ENCODE measurements at places on chromosomes 16 and 17. TPM values are rescaled to one million over a fixed set of nuclear protein-coding genes. Genes with fewer than 3 reads are reported as not detected.

- H3K27me3 ChIP-seq, result peaks cover 4% of the 10 kb centered on the region
- H3K36me3 ChIP-seq, result no peaks in the 10 kb centered on the region
- DNase-seq, result no peak
- H3K4me3 ChIP-seq, result no peak overlapping the region
- H3K27ac ChIP-seq, result no peak overlapping the region
Measured at GRCh38 chr16:86609115-86609514, 30.8 kb downstream of the FOXL1 start.

Gene NGFR
- 11.3 TPM for total RNA-seq

GRCh38 chr17:62075308-62075815 lies 10.3 kb upstream of the MED13 start:
- H3K36me3 ChIP-seq, result no peaks in the 10 kb centered on the region
- no peak overlapping the region for H3K4me3 ChIP-seq
- no peak for DNase-seq
- H3K27me3 ChIP-seq, result no peaks in the 10 kb centered on the region
- no peak overlapping the region for H3K27ac ChIP-seq
- peaks cover 3% of the 10 kb centered on the region for H3K4me1 ChIP-seq

Gene UNC45B
- 0.16 TPM for total RNA-seq

Gene CRISPLD2
- total RNA-seq, result 9.4 TPM

Gene CEP95
- 59.8 TPM for total RNA-seq

Gene NPIPB8
- 1.3 TPM for total RNA-seq

Gene CETP
- not detected for total RNA-seq

Gene MC1R
- 3.8 TPM for total RNA-seq

Gene SLFN14
- not detected for total RNA-seq

Gene CORO1A
- 6.2 TPM for total RNA-seq

Gene CDH1
- total RNA-seq, result 265 TPM

GRCh38 chr17:43515656-43516055 lies 30.5 kb downstream of the ETV4 start:
- peaks cover 61% of the 10 kb centered on the region for H3K36me3 ChIP-seq
- no peak overlapping the region for H3K27ac ChIP-seq
- no peaks in the 10 kb centered on the region for H3K27me3 ChIP-seq
- H3K4me1 ChIP-seq, result no peaks in the 10 kb centered on the region
- H3K4me3 ChIP-seq, result no peak overlapping the region

DNA sequence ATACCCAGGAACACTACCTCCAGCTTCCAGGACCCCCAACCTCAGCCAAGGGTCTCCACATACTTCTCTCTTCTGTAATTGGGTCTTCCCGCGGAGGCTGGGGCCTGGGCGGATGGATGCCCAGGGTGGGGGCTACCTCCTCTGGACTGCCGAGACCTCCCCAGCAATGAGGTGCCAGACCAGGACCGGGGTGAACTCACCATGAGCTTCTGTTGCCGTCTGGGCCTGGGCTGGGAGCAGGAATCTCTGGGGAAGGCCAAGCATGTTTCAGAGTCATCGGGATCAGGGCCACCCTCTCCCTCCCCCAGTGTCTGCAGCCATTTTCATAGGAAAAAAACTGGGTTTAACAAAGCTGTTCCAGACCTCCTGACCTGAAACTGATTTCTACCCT lies 10.3 kb upstream of the BAHCC1 start:
- peaks cover 15% of the 10 kb centered on the region for H3K4me1 ChIP-seq
- H3K36me3 ChIP-seq, result no peaks in the 10 kb centered on the region
- H3K4me3 ChIP-seq, result no peak overlapping the region
- DNase-seq, result no peak
- H3K27me3 ChIP-seq, result peaks cover 68% of the 10 kb centered on the region
- H3K27ac ChIP-seq, result no peak overlapping the region

DNA sequence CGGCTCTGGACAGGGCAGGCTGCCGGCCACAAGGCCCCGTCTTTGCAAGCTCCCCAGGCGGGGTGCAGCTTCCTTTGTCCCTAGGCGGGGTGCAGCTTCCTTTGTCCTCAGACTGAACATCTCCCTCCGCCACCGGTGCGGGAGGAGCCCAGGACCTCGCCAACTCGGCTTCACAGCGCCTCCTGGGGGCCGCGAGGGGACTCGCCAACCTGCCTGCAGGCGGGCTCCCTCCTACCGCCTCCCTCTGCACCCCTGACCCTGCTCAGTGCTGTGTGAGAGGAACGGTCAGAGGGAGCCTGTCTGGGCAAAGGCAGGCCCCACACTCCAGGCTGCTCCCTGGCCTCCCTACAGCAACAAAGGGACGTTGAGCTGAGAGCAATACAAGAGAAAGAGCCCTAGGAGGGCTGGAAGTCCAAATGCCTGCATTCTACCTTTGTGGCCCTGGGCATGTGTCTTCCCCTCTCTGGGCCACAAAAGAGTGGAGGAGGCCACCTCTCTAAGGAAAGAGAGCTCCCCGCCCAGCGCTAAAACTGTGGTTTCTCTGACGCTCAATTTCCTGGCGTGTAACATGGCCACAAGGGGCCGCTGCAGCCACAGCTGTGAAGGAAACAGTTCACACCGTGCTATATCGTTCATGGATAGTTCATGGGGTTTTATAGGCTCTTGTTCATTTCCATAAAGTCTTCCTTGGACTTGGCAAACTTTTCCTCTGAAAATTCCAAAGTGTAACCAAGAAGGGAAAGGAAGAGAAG lies 20.9 kb upstream of the KRT19 start:
- H3K36me3 ChIP-seq, result peaks cover 3% of the 10 kb centered on the region
- 0 out of 2 replicates have a peak overlapping the region, but pooled peaks have one; percentile 65 for H3K27ac ChIP-seq
- H3K4me1 ChIP-seq, result peaks cover 26% of the 10 kb centered on the region

DNA sequence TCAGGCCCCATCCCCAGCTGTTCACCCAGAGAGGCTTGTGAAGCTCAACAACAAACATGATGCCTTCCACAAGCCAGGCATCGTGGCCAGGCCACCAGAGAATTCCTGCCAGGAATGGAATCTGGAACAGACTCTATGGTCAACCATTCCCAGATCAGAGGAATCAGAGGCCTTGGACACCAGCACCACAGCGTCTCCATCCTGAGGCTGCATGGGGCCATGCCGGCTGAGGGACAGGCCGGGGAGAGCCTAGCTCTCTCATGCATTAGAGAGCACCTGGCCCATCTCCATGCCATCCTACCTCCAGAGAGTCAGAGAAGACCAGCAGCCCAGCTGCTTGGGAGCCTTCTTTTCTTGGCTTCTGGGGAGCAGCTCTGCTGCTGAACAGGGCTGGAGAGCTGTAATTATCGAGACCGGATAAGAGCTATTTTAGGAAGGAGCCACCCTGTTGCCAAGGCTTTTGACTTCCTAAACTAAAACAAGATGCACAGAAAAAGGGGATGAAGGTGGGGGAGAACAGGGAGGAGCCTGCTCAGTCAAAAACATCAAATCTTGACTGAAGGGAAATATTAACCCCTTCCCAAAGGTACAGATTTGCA lies 24.5 kb upstream of the MTMR4 start:
- no peak overlapping the region for H3K27ac ChIP-seq
- peaks cover 23% of the 10 kb centered on the region for H3K27me3 ChIP-seq
- H3K4me3 ChIP-seq, result no peak overlapping the region
- no peaks in the 10 kb centered on the region for H3K36me3 ChIP-seq
- no peak for DNase-seq
- H3K4me1 ChIP-seq, result peaks cover 17% of the 10 kb centered on the region

- no peak overlapping the region for H3K27ac ChIP-seq
- no peak for DNase-seq
- H3K4me1 ChIP-seq, result peaks cover 8% of the 10 kb centered on the region
- peaks cover 8% of the 10 kb centered on the region for H3K27me3 ChIP-seq
- H3K4me3 ChIP-seq, result no peak overlapping the region
Measured at GRCh38 chr17:8934346-8934745, 31.2 kb downstream of the PIK3R5 start.

Gene NPIPB2
- total RNA-seq, result 24.7 TPM

DNA sequence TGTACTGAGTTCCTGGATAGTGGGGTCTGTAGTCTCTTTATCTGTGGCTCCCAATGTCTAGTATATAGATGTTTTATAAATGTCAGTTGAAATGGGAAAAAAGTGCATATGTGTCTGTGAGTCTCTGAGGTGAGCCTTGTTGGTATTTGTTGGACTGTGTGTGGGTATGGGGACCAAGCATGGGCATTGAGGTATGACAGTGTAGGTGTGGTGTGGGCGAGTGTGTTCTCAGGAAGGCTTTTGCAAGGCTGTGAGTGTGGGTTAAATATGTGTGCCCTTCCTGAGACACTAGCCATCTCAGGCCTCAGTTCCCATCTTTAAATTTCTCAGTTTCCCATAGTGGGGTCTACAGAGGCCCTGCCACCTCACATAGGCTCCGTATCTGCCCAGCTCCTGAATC lies 440.2 kb upstream of the CCL2 start:
- peaks cover 15% of the 10 kb centered on the region for H3K4me1 ChIP-seq
- no peak for DNase-seq
- no peak overlapping the region for H3K4me3 ChIP-seq
- peaks cover 2% of the 10 kb centered on the region for H3K27me3 ChIP-seq
- no peaks in the 10 kb centered on the region for H3K36me3 ChIP-seq

Gene BRICD5
- total RNA-seq, result 15.2 TPM

DNA sequence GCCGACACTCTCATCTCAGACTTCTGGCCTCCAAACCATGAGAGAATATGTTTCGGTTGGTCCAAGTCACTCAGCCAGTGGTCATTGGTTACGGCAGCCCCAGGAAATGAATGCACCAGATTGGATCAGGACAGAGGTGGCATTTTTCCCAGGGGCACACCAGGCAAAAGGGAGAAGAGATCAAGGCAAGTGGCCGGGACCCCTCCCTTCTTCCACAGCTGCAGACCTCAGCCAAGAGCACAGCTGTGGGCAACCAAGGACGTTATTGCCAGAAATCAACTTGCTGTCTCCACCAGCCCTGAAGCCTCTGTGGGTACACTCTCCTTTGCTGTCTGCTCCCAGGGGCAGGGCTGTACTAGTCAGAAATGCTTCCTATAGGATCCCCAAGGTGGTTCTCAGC lies 20.7 kb downstream of the LRRC75A start:
- H3K4me3 ChIP-seq, result no peak overlapping the region
- H3K27ac ChIP-seq, result peak overlapping the region; percentile 12
- DNase-seq, result no peak
- no peaks in the 10 kb centered on the region for H3K27me3 ChIP-seq
- H3K36me3 ChIP-seq, result no peaks in the 10 kb centered on the region

- no peak overlapping the region for H3K27ac ChIP-seq
- no peaks in the 10 kb centered on the region for H3K27me3 ChIP-seq
- peaks cover 60% of the 10 kb centered on the region for H3K36me3 ChIP-seq
- H3K4me3 ChIP-seq, result no peak overlapping the region
- no peaks in the 10 kb centered on the region for H3K4me1 ChIP-seq
- no peak for DNase-seq
Measured at GRCh38 chr17:54948380-54948779, 20.1 kb downstream of the COX11 start.

- H3K4me1 ChIP-seq, result peaks cover 15% of the 10 kb centered on the region
- no peaks in the 10 kb centered on the region for H3K36me3 ChIP-seq
- no peak for DNase-seq
- no peak overlapping the region for H3K27ac ChIP-seq
- no peak overlapping the region for H3K4me3 ChIP-seq
Measured at GRCh38 chr17:70423562-70423961, 254.2 kb downstream of the KCNJ2 start.

DNA sequence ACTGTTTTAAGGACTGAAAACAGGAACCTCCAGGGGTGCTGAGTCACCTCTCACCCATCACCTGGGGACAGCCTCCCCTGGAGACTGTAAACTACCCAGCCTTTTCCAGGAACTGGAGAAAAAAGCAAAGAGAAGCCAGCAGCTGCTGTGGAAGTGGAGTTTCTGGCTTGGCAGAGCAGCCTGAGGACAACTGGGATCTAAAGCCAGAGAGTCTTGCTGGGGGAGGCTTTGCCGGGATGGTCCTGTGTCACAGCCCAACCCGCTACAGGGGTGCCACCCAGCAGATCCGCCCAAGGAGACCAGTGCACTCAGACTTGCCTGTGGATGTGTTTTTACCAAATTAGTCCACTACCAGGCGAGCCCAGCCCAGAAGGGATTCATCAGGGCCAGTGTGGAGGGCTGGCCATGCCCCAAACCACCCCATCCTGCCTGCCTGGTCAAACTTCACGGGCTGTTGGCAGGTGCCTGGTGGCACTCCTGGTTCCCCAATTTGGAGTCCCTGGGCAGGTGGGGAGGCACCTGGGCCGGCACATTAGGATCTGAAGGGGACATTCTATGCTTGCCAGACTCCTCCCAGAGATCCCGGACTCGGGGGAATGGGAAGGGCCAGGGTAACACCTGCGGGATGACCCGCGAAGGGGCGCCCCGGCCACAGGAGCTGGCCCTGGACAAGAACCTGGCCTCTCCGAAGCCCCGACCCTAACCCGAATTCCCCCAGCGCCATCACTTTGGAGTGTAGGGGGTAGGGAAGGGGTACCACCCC lies 771 bp downstream of the MSRB1 start:
- no peak overlapping the region for H3K27ac ChIP-seq
- H3K4me1 ChIP-seq, result peaks cover 22% of the 10 kb centered on the region
- H3K36me3 ChIP-seq, result peaks cover 12% of the 10 kb centered on the region
- DNase-seq, result no peak
- peak overlapping the region; percentile 87 for H3K4me3 ChIP-seq
- H3K27me3 ChIP-seq, result peaks cover 15% of the 10 kb centered on the region
